ENCODE measurements at places on chromosomes 5 and 9.

GRCh38 chr9:81113453-81114124, 575.8 kb downstream of the TLE1 start:
- no peak for DNase-seq

- no peak for DNase-seq
Observed at GRCh38 chr9:134619448-134619982, 22.1 kb upstream of the COL5A1 start.

- DNase-seq, result no peak
Observed at GRCh38 chr5:175460126-175460525, 16.1 kb upstream of the DRD1 start.

DNA sequence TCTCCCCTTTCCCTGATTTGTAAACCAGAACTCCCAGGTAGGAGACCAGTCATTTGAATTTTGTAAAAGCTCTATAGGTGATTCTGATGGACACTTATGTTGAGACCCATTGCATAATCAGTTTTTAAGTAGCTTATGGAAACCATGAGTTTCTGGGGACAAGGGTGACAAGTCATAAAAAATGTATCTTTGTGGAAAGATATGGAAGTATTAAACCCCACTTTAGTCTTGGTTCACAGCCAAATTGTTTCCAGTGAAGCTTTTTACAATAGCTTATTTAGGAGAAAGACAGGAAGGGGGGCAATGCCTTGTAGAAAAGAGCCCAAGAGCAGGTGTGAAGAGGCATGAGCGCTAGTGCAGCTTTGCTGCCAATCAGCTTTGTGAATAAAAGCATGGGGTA, 453 bp upstream of the CCL28 start:
- DNase-seq, result no peak

DNA sequence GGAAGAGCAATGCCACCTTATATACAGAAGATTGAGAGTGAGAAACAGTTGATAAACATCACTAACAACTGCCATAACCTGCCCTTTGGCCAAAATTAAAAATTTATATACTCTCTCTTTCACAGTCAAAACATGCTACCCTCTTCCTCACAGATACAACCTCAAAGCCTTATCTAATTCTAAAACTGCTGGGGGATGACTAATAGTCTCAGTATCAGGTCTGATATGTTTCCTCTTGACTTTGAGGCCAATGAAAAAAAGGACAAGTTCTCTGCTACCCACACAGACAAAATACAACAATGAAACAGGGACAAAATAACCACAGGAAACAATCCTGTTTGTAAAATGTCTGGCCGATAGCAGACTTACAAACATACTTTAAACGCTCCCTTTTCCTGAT, 485.6 kb upstream of the NUDT12 start:
- no peak for DNase-seq

- DNase-seq, result peak; percentile 91
Observed at GRCh38 chr9:129885670-129886106, 50.4 kb downstream of the USP20 start.

GRCh38 chr5:78334811-78335210, 25.6 kb upstream of the SCAMP1 start:
- no peak for DNase-seq

- DNase-seq, result peak; percentile 24
Observed at GRCh38 chr9:4298255-4299004, 1.4 kb downstream of the GLIS3 start.

GRCh38 chr5:14265570-14265969, 122.4 kb downstream of the TRIO start:
- no peak for DNase-seq

- peak; percentile 89 for DNase-seq
Observed at GRCh38 chr9:135255841-135256580, 168.5 kb downstream of the OLFM1 start.

- no peak for DNase-seq
Observed at GRCh38 chr5:115306011-115306536, 9.6 kb upstream of the CCDC112 start.

- no peak for DNase-seq
Observed at GRCh38 chr5:40677456-40677855, 2.3 kb upstream of the PTGER4 start.

DNA sequence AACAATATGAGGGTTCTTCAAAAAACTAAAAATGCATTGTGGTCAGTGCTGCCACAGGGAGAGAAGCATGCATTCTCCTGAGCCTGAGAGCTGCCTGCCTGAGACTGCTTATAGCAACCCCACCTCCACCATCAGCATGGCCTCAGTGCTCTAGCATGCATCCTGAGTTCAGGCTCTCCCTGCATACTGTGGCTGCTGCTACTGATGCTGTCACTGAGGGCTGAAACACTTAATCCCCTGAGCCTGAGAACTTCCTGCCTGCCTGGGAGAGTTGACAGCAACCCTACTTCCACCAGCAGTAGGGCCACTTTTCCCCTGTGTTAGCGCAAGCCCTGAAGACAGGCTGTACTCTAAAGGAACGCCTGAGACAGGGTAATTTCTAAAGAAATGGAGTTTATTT, 206.0 kb downstream of the FBXO4 start:
- DNase-seq, result no peak

GRCh38 chr5:73150876-73151275, 22.1 kb upstream of the TMEM174 start:
- no peak for DNase-seq

- DNase-seq, result no peak
Observed at GRCh38 chr5:528629-529511, 4.6 kb upstream of the SLC9A3 start.

DNA sequence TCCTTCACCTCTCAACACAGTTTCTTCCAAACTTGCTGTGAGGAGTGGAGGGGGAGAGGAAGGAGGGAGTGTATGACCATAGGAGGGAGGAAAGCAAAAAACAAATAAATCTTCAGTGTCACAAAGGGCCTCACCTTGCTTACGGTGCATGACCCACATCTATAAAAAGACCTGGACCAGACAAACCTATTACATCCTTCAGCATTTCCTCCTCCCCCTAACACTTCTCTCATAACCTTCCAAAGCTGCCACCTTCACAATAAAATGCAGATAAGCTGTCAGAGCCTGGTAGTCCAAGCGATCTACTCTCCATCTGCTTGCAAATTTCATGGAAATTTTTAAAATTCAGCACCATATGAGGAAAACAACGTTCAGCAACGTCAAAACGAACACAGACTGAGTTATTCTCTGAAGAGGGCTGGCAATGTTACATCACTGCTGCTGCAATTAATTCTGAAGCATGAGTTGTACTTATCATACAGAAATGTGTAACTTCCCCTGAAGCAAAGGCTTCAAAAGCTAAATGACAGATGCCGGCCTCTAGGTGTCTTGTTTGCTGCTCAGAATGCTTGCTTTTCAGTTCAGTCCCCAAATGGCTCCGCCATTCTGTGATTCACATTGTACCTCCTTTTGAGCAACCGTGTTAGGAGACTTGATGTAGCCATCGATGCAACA, 62.9 kb downstream of the EFNA5 start:
- no peak for DNase-seq

DNA sequence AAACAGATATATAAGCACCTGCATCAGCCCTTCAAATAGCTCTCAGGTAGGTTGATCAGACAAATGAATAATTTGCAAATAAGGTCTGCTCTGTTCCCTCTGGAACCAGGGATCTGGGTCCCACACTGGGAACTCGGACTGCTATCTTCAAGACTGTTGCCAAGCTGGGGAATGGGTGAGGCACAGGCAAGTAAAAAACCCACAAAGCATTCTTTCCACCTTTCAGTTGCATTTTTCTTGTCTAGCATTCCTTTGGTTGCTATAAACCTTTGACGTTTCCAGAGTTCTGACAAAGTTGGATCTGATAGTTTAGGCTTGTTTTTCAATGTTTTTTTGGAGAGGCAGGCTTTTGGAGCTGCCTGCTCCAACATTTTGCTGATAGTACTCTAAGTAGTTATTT, 20.1 kb downstream of the FBXL17 start:
- no peak for DNase-seq

- no peak for DNase-seq
Observed at GRCh38 chr5:178514851-178515418, 75.3 kb downstream of the COL23A1 start.

DNA sequence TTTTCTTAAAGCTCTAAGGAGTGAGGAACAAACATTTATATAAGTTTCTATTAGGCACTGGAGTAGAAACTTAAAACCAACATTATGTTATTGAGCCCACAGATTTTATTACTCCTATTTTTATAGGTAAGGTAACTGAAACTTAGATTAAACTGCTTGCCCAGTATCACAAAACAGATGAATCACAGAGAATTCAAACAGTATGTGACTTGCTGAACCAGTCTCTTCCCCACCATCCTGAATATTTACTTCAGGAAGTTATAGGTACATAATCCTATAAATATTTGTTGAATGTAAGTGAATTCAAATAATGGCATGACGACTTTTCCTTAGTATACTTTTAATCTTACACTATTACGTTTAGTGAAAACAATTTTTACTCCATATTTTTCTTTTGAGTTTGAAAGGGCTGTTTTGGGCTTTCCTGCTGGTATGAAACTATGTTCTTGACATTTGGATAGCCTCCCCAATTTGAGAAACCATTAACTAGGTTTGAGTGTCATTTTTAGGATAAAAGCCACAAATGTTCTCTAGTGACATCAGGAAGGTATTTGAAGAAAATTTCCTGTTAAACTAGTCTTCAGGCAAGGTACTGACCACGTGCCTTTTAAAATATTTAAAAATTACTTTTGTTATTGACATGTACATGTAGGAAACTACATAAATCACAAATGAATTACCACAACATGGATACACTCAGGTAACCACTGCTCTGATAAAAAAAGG, 39.3 kb downstream of the PRRC1 start:
- no peak for DNase-seq

- DNase-seq, result no peak
Observed at GRCh38 chr5:80987078-80987766, 27.1 kb downstream of the RASGRF2 start.

GRCh38 chr5:54541823-54542783, 24.5 kb downstream of the SNX18 start:
- no peak for DNase-seq

DNA sequence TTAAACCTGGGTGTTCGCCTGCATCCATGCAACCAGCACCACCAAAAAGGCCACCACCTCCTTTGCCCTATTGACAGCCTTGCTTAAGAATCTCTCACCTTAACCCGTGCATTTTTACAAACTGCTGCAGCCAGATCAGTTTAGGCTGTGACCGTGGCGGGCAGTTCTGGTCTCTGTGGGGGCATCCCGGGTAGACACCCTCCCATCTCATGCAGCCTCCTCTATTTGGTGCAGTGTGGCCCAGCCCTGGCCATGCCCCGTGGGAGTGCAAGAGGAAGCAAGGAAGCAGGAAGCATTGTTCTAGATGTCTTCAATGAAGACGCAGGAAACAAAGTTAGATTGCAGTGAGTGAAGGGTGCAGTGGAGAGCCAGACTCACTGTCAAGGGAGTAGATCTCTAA, 108.8 kb upstream of the MVB12B start:
- DNase-seq, result no peak

GRCh38 chr9:22211588-22212360, 202.7 kb upstream of the CDKN2B start:
- DNase-seq, result no peak

GRCh38 chr5:111743988-111744387, 13.0 kb downstream of the NREP start:
- no peak for DNase-seq

GRCh38 chr5:108369167-108369566, 12.7 kb downstream of the FBXL17 start:
- DNase-seq, result no peak

DNA sequence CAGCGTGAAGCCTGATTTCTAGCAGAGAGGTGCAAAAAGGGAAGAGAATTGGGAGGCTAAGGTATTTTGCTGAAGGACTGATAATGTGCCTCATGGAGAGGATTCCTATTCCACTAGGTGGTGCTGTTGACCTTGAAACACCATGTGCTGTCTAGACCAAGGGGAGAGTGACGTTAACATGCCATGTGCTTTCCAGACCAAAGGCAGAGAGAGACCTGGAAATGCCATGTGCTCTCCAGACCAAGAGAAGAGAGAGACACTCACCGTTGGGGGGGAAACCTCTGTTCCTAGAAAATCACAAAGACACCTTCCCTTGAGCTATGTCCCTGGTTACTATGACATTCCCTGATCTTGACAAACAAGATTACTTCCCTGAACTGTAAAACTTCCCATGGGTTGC, 286.0 kb upstream of the TUSC1 start:
- DNase-seq, result no peak

- no peak for DNase-seq
Observed at GRCh38 chr5:102969641-102970040, 150.3 kb downstream of the GIN1 start.

DNA sequence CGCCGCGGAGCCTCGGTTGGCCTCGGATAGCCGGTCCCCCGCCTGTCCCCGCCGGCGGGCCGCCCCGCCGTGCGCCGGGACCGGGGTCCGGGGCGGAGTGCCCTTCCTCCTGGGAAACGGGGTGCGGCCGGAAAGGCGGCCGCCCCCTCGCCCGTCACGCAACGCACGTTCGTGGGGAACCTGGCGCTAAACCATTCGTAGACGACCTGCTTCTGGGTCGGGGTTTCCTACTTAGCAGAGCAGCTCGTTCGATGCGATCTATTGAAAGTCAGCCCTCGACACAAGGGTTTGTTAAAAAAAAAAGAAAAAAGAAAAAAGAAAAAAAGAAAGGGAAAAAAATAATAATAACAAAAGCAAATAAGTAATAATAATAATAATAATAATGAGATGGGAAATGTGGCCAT, 112.8 kb downstream of the GCNT1 start:
- no peak for DNase-seq

DNA sequence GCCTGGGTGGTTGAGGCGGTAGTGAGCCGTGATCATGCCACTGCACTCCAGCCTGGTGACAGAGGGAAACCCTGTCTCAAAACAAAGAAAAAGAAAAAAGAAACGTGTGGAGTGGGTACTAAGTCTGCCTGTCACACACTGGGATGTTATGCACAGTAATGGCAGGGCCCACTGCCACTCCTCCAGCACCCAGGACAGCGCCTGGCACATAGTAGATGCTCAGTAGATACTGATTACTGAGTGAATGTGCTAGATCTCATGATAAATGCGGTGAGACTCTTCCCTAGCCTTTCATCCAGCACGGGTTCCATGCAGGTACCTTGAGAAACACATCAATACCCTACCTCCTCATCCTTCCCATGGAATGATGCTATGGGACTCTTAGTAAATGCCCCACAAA, 87.4 kb upstream of the HSPA9 start:
- DNase-seq, result no peak

- DNase-seq, result no peak
Observed at GRCh38 chr9:135214706-135215105, 127.2 kb downstream of the OLFM1 start.

DNA sequence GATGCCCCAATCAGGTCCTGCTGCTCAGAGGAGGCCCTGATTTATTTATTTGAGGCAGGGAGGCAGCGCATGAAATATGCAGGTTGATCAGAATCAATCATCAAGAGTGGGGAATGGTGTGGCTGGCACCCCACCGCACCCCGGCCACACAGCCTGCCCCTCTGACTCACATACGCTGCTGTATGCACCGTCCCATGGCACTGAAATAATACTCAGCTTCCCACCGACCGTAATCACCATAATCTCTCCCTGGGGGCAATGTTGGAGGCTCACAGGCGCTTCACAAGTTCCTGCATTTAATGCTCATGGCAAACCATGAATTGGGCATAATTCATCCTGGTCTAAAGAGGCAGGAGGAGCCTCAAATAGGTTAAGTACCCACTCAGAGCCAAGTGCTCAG, 141.2 kb upstream of the TBC1D2 start:
- no peak for DNase-seq
